Tongue (tissue), 3 donors: ENCODE measurements at places on chromosomes 2 and 18.

DNA sequence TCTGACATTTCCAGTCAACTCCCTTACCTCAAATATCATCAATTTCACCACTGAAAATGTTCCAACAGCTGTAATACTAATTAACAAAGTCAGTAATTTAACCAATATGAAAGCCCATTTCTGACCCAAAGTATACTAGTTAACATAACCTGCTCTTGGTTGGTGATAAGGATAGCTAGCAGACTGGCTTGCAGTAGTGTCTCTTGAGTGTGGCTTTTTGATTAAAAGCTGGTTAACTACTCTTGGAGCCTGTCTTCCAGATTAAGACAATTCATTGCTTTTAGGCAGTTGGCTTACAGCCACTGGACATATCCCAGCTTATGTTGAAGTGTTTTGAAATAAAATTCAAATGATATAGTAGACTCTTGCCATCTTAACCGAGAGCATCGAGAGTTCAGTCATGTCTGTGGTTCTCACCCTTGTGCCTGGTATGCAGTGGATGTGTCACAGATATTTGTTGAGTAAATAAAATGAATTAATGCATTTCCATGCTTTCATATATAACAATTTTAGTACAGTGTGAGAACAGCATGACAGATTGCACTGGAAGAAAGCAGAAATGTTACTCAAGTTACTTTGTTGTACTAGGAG, 158.1 kb downstream of the TANC1 start:
- DNase-seq = no peak

- peak; percentile 6 for DNase-seq
These were observed 157.3 kb downstream of the MSH2 start for GRCh38 chr2:47560107-47560819.

GRCh38 chr2:8636721-8637636, 44.9 kb upstream of the ID2 start:
- peak; percentile 41 for DNase-seq

DNA sequence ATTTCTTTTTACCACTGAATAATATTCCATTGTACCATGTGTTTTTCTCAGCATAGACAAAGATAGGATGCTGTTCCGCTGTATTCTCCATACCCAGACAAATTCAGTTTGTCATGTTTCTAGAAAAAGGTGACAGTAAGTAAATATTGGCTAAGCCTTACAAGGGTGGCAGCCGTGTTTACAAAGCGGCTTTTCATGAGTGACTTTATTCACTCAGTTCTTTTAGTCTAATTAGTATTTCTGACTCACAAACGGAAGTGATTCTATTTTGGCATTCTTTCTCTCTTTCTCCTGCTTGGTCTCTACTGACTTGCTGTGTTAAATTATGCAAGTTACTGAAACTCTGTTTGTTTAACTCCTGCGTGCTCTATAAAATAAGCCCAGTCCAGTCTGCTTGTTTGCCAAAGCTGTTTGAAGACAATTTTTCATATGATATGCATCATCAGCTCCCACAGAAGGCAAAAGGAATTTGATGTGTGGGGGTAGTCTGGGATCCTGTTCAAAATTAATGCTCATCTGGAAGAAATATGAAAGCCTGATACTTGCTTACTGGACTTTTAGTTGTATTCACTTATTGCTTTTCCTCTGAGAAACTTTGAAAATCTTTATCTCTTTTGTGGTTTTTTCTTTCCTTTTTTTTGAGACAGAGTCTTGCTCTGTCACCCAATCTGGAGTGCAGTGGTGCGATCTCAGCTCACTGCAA, 2.3 kb upstream of the PLEKHH2 start:
- DNase-seq = peak; percentile 65

GRCh38 chr2:128984081-128984480, 665.4 kb upstream of the HS6ST1 start:
- DNase-seq = no peak

DNA sequence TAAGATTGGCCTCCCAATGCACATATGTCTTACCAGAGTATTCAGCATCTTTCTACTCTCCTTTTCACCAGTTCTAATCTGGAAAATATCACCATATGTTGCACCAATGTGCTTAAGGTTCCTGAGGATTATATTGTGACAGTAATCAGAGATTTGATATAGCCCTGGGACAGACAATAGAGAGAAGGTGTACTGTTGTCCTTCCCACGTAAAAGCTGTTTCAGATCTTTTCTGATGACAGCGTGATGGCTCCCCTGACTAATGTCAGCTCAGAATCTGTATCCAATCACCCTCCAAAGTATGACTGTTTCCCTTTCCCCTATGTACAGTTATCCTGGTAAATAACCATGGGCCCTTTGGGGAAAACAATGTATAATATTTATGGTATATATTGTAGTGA, 9.0 kb upstream of the MLPH start:
- no peak for DNase-seq

DNA sequence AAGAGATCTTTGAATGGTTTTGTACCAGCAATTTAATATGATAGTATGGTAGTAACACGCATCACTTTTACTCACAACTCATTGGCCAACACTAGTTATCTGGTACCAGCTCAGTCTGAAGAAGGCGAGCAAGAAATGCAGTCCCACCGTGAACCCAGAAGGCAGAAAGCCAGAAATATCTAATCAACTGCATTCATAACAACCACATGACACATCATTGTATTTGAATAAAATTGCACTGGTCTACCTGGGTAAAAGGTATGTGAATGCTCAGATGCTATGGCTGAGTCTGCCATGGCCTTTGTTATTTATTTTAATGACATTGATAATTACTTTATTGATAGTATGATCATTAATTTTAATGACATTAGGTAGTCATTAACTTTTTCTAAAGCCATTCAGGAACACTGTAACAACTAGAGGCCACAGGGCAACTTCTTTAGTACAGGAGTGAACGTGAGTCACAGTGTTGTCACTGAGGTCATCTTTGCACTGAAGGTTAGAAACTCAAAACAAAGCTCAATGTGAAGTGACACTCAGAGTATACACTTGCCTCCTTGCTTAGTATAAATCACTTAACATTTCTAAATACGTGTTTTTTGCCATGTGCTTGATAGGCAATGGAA, 475.6 kb upstream of the TNP1 start:
- DNase-seq = no peak

DNA sequence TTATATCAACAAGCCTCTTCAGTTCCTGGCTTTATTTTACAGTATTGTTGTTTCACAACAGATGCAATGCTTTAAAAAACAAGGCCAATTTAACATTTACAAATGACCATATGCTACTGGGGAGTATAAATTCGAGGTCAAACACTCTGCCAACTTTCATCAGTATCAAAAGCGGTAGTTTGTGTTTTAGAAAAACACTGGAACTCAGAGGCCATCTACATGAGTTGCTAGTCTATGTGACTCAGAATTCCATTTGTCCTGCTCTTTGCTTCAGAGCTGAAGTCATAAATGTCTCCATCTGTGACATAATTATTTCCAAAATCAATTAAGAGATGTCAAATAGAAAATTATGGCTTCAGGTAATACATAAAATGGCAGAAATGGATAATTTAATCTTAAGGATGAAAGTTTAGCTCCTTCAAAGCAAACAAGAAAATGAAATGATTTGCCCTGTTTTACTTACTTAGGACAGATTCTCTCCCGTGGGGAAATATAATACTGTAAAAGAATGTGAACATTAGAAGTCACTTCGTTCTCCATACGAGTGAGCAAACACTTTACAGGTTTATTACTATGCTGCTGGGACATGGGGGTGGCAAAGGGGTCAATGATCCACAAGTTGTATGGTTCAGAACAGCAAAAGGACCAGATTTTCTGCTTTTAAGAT, 3.7 kb downstream of the MEX3C start:
- peak; percentile 16 for DNase-seq

DNA sequence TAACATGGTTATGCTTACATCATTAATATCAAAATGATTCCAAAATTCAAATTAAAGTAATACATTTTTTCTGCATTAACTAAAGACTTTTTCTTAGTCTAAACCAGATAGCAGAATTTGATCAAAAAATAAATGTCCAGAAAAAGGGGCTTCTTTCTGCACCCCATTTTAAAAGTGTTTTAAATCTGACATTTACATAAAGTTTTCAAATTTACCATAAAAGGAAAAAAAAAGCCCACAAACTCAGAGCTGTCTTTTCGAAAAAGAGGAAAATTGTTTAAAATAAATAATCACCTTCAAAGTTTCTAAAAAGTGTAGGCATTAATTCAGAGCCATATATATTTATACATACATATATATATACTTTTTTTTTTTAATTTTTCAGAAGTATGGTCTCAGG, 1.5 kb downstream of the FASTKD1 start:
- DNase-seq = no peak

DNA sequence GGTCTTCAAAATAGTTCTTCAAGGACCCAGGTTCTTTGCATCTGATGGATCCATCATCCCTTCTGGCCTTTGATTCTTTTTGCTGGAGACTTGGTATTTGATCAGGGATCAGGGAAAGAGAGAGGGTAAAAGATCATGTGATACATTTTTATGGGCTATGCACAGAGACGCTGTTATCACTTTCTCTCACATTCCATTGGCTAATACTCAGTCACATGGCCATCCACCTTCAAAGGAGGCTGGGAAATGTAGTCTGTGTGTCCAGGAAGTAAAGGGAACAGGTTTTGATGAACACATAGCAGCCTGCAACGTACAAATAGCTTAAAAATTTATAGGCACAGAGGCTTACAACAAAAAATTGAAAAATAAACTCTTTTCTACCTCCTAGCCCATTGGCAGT, 629.6 kb upstream of the FANCL start:
- no peak for DNase-seq

DNA sequence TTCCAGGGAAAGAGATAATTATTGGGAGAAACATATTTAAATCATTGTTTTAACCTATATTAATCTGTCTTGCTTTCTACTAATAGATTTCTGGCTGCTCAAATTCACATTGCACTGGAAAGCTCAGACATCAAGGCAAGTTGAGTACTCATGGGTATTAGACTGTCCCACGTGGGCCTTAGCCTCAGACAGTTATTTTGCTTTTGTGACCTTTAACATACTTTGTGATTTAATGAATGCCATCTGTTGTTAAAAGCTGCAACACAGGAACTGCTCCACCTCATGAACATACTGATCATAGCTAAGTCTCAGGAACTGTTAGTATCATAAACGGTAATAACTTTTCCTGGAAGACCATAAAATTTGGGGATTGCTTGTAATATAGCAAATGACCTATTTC, 2.7 kb upstream of the LCT start:
- DNase-seq = peak; percentile 15

- peak; percentile 69 for DNase-seq
These were observed 177.9 kb downstream of the CYRIA start for GRCh38 chr2:16487686-16488085.

GRCh38 chr18:63387861-63388260, 20.9 kb upstream of the KDSR start:
- no peak for DNase-seq

- DNase-seq = no peak
These were observed 48.7 kb upstream of the PDK1 start for GRCh38 chr2:172507199-172507598.
